ENCODE measurements at places on chromosomes 11 and 22.

DNA sequence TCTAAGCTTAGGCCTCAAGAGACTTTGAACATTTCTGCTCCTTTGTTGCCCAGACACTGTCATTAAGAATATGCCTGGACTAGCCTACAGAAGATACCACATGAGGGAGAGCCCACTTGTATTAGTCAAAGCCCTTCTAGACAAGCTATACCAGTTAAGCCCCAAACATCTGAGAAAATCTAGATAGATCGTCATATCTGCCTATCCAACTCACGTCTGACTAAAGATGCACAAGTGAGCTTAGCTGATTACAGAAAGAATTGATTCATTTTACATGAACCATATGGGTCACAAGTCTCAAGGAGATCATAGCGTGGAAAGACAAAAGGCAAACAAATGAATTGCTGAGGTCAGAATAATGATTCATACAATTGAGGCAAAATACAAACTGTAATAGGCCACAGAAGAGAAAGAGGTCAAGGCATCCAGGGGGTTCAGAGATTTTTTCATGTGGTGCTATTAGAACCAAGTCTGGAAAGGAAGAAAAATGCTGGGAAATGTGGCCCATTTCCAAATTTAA lies 1155.5 kb upstream of the TENM4 start:
- no peak for DNase-seq

DNA sequence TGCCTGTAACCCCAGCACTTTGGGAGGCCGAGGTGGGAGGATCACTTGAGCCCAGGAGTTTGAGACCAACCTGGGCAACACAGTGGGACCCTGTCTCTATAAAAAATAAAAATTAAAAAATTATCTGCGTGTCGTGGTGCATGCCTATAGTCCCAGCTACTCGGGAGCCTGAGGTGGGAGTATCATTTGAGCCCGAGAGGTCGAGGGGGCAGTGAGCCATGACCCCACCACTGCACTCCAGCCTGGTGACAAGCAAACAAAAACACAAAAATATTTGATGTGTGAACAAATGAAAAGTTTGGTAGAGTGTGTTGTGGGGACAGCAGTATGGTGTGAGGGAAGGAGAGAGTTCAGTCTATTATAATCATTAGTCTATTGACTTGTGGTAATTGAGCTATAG lies 90.8 kb upstream of the PARVA start:
- DNase-seq = no peak

GRCh38 chr11:122737951-122738693 lies 82.6 kb downstream of the UBASH3B start:
- DNase-seq = no peak

DNA sequence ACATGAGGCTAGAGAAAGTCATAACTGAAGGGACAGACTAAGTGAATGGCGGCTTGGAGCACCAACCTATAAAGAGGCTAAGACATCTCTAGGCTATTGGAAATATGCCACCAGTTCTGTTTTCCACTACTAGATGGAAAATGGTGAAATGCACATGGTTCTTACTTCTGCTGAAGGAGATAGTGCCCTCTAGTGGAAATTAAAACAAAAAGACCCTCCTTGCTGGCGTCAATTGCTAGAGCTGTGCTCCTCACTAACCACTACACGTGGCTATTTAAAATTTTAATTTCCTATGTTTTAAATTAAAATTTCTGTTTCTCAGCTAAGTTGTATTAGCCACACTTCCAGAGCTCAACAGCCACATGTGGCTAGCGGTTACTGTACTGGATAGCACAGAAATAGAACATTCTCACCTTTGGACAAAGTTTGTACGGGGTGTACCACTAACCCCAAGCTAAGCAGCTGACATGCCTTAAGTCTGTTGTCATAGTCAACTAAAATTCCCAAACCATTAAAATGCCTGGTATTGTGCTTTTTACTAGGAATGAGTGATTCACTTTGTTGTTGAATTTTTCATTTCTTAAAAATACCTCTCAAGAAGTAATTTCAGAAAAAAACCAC lies 34.1 kb upstream of the CALCA start:
- DNase-seq = peak; percentile 64

DNA sequence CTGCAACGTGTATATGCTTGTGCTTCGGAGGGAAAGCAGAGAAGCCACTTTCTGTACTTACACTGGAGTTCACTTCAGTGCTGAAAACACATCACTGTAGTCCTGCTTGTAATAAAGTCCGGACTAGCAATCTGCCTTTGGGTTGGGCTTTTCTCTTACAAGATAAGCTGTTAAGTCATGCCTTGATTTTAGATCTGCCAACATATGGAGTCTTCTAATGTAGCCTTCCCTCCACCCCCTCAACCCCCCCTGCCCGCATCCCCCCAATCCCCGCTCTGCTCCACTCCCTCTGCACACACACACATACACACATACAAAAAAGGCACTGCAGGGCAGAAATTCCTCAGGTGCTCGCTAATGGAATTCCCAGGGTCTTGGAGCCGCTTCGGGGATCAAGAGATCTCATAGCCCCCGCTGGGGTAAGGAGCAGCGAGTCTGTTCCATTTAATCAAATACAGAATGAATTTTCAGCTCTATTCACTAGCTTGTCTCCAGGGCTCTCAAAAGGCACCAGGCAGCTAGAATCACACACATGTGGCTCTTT lies 3.4 kb downstream of the CDON start:
- DNase-seq = no peak

DNA sequence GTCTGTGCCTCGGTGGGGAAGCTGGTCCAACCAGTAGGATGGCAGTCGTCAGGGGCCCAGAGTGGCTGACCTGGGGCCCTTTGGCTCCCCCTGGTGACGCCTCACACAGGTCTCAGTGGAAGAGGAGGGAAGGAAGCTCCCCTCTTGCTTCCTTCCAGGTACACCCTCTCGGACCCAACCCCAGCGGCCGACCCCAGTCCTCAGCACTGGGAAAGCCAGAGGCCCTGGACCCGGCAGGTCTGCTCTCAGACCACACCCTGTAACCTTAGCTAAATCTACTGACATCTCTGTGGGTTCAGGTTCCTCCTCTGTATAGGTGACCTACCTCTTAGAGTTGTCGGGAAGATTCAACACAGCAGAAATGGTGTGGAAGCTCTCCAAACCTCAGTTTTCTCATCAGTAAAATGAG lies 3.4 kb upstream of the SCUBE1 start:
- peak; percentile 73 for DNase-seq
